NT2/D1 (cell line): ENCODE measurements at places on chromosomes 2 and 18.

DNA sequence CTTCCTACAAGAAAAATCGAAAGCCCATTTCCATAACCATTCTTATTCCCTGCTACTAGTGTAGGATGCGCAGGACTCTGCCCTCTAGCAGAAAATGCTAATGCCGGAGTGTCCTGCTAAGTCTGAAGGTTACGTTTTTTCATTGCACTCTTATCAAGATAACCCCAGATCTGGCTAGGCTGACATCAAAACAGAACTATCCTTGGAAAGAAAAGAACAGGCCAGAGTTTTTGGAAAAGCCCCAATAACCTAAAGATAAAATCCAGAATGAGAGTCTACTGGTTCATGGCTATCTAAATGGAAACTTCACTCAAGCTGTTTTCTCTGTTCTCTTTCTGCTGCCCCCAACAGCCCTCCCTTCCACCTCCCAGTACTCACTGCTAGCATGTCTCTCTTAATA, 913 bp downstream of the RNF152 start:
- no peak for DNase-seq

DNA sequence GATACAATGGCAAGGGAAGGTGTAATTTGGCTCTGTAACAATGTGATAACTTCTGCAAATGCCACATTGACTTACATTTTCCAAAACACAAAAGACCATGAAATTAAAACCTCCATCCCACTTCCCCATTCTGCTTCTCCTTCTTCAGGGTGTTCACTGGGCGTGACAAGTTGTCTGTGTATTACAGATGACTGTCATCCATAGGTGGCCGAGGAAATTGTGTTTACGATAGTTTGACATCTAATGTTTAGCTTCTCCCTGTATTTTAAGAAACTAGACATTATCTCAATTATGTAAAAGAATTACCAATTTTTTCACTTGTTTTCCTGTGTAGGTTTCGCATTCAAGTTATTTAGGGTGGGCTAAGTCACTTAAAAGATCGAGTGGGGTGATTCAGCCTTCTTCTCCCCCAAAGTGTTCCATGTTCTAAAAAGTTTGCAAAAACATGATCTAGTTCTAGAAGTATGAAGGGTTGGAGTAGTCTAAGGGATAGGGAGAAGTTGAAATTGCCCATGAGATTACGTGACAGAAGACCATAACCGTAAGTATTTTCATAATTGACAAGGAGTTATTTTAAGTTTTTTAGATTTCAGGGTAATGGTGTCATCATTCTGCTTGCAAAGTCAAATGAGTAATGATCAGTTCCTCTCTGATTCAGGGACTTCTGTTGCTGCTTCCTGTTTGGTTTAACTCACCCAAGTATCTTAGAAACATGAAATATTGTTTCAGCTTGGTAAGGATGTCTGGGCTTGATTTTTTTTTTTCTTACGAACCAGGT, 25.2 kb upstream of the CYTIP start:
- DNase-seq = no peak

- DNase-seq = no peak
Measured at GRCh38 chr2:85741833-85742455, 11.8 kb upstream of the ATOH8 start.

DNA sequence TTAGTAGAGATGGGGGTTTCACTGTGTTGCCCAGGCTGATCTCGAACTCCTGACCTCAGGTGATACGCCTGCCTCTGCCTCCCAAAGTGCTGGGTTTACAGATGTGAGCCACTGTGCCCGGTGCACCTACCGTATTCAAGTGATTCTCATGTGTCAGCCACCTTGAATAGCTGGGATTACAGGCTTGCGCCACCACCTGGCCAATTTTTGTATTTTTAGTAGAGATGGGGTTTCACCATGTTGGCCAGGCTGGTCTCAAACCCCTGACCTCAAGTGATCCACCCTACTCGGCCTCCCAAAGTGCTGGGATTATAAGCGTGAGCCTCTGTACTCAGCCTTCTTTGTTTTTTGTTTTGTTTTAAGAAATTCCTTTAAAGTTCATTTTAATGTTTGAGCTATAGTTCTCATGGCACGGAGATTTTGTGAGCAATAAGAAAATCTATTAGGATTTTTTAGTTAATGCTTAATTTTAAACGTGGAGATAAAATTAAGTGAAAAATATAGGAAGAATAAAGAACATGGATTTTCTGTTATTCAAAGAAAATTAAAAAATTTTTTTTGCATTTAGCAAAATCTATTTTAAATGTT, 242.6 kb downstream of the PHLPP1 start:
- DNase-seq = no peak

- no peak for DNase-seq
Measured at GRCh38 chr2:203886661-203887151, 19.1 kb downstream of the CTLA4 start.

DNA sequence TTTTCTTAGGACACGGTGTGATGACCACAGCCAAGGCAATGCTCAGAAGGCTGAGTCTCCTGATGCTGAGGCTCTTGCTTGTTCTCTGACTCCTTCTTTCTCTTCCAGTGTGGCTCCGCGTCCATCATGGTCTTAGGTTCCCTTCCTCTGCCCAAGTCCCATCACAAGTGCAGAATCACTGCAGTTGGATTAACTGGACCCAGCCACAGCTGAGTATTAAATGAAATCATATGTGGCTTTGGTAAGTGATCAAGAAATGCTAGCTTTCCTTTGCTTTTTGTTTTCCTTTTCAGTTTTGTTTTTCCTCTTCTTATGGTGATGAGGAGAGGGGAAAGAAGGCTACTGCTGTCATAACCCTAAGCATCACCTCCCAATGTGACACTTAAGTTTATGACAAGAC, 375.8 kb downstream of the INSIG2 start:
- no peak for DNase-seq
